ENCODE measurements at places on chromosomes 3 and 15. TPM values are rescaled to one million over a fixed set of nuclear protein-coding genes. Genes with fewer than 3 reads are reported as not detected.

Gene CASR
- not detected for total RNA-seq

Gene PP2D1
- total RNA-seq = not detected

Gene ATP13A5
- not detected for total RNA-seq

Gene AHSG
- total RNA-seq = not detected

- H3K36me3 ChIP-seq = no peaks in the 10 kb centered on the region
- no peaks in the 10 kb centered on the region for H3K4me1 ChIP-seq
Observed at GRCh38 chr3:158058495-158059130, 47.6 kb downstream of the SHOX2 start.

- no peaks in the 10 kb centered on the region for H3K27me3 ChIP-seq
- H3K4me3 ChIP-seq = no peak overlapping the region
- no peaks in the 10 kb centered on the region for H3K36me3 ChIP-seq
- no peak overlapping the region for H3K27ac ChIP-seq
Observed at GRCh38 chr3:24601066-24601939, 106.7 kb upstream of the THRB start.

DNA sequence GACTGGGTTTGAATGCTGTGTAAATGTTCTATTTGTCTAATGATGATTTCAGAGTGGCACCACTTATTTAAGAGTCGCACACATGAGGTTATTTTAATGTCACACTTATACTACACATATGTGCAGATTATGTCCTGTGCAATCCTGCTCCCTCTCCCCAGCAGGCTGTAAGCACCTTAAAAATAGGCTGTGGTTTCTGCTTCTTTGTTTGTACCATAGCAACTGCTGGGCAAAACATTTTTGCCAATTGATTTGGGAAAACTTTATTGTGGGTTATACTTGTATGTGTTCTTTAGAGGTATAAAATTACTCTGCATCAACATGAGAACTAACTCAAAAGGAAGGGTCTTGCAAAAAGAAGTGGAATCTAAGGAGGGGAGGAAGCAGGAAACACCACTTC is 318.5 kb downstream of the NTRK3 start:
- no peaks in the 10 kb centered on the region for H3K4me1 ChIP-seq
- H3K36me3 ChIP-seq = no peaks in the 10 kb centered on the region
- DNase-seq = no peak
- H3K27me3 ChIP-seq = no peaks in the 10 kb centered on the region
- no peak overlapping the region for H3K4me3 ChIP-seq

DNA sequence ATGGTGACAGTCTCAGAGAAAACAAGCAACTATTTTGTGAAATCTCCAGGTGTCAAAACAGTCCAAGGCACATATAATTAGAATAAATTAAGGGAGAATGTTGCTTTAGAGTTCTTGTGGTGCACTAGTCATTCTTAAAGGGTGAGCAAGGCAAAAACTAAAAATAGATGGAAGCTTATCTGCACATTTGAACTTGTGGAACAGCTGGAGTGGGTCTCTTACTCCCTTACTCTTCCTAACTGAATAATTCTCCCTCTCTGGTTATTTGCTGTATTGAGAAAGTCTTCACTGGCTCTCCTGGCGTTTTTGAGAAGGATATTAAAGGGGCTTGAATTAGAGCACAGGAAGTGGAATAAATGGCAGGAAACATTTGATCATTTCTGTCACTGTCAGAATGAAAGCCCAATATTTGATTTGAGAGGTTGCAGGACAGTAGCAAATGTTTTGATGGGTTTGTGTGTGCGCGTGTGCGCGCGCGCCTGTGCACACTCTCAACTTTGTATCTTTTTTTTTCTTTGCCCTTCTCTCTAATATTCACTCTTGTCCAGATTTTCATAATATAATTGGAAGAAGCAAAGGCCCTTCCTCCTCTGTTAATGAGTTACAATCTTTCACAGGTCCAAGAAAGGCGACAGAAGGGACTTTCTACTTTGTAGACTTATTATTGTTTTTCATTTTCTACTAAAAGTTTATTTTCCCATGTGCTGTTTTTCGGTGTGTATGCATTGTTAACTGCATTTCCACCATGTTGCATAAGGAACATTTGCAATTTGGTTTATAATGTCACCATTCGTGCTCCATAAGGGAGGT is 40.9 kb downstream of the AKAP13 start:
- H3K4me1 ChIP-seq = peaks cover 45% of the 10 kb centered on the region
- H3K27me3 ChIP-seq = no peaks in the 10 kb centered on the region
- H3K27ac ChIP-seq = no peak overlapping the region
- DNase-seq = no peak

GRCh38 chr3:63654931-63655330 is 2.5 kb downstream of the SNTN start:
- DNase-seq = no peak
- H3K36me3 ChIP-seq = no peaks in the 10 kb centered on the region
- peaks cover 3% of the 10 kb centered on the region for H3K27me3 ChIP-seq
- no peaks in the 10 kb centered on the region for H3K4me1 ChIP-seq
- H3K27ac ChIP-seq = no peak overlapping the region

All from natural killer cell treated with Interleukin-12 subunit alpha and Interleukin-12 subunit beta and Interleukin-15 and Interleukin-18, amount 100 ng/mL, for 72 hours (primary cell).